ENCODE measurements at places on chromosomes 16 and 17.

- H3K27ac ChIP-seq: no peak overlapping the region
- peak; percentile 48 for DNase-seq
- peaks cover 8% of the 10 kb centered on the region for H3K4me1 ChIP-seq
Observed at GRCh38 chr17:45241328-45242028, 19.8 kb downstream of the FMNL1 start.

GRCh38 chr17:13538841-13539411 lies 62.8 kb downstream of the HS3ST3A1 start:
- no peaks in the 10 kb centered on the region for H3K4me1 ChIP-seq
- no peak overlapping the region for H3K4me3 ChIP-seq

GRCh38 chr16:20675488-20676267 lies 21.8 kb downstream of the ACSM1 start:
- no peaks in the 10 kb centered on the region for H3K36me3 ChIP-seq
- peak overlapping the region; percentile 54 for H3K4me3 ChIP-seq
- peaks cover 21% of the 10 kb centered on the region for H3K4me1 ChIP-seq
- no peaks in the 10 kb centered on the region for H3K27me3 ChIP-seq
- peak; percentile 84 for DNase-seq

DNA sequence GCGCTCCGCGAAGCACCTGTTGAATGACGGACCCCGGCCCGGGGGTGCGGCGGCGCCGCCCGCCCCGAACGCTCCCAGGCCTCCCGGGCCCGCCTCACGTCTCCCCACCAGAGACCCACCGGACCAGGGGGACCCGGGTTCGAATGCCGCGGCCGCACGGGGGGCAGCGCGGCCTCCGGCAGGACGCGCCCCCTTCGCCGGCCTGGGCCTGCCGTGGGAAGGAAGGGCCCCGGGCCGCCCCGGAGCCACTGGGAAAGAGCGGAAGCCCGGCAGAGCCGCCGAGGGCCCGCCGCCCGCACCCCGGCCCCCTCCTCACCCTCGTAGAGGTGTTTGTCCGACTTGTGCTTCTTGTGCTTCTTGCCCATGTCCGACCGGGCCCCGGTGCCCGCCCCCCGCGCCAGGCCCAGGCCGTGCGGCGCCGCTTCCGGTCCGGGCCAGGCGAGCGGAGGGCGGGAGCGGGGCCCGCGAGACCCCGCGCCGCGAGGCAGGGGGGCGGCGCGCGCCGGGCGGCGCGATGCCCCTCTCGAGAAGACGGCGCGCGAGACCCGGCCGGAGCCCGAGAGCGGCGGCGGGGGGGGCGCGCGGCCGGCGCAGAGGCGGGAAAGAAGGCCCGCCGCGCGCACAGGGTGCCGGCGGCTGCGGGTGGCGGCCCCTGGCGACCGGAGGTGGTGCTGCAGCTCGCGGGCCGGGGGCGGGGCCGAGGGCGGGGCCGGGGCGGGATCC lies at the start of gene BRD7:
BRD7 (minus strand) TSS at position 579 of the 723 bp plus-strand sequence; CDS start at position 365, 214 bp downstream.
- H3K27me3 ChIP-seq: no peaks in the 10 kb centered on the region
- H3K27ac ChIP-seq: peak within 1 kb of the TSS; percentile 82
- DNase-seq: peak; percentile 67
- no peaks in the 10 kb centered on the region for H3K36me3 ChIP-seq
- H3K4me3 ChIP-seq: peak within 1 kb of the TSS; percentile 94
- H3K4me1 ChIP-seq: peaks cover 15% of the 10 kb centered on the region

DNA sequence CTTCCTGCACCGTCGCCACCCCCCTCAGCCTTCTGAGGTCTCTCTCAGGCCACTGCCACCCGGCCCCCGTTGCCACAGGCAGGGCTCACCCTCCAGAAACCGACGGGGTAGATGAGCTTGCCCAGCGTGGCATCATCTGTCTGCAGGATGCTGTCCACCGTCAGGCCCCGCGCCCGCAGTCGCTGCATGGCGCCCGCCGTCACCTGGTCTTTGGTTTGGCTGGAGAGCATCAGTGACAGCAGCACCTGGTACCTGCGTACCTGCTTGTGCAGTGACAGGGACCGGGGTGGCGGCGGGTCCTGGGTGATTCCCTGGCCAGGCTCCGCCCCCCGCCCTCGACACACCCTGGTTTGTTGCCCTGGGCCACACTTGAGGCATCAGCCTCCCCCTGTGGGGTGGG lies 3.1 kb downstream of the NTHL1 start:
- no peaks in the 10 kb centered on the region for H3K27me3 ChIP-seq
- H3K36me3 ChIP-seq: no peaks in the 10 kb centered on the region
- no peak overlapping the region for H3K27ac ChIP-seq
- peaks cover 47% of the 10 kb centered on the region for H3K4me1 ChIP-seq

GRCh38 chr16:10088380-10088793 lies 93.8 kb downstream of the GRIN2A start:
- H3K27me3 ChIP-seq: no peaks in the 10 kb centered on the region
- H3K27ac ChIP-seq: no peak overlapping the region
- H3K4me3 ChIP-seq: no peak overlapping the region
- DNase-seq: peak; percentile 21

DNA sequence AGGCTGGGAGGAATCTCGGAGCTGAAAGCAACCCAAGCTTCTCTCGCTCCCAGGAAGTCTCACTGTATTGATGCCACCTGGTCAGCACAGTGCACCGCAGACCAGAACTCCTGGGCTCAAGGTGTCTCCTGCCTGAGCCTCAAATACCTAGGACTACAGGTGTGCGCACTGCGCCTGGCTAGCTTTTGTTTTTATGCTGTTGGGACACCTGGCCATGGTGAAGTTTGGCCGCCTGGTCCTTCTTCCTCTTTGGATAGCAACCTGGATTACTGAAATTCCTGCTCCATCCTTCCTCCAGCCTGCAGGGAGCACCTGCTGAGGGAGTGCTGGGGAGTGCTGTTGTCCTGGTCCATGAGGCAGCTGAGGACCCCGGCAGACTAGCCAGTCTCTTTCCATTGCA lies 56.6 kb downstream of the COTL1 start:
- H3K36me3 ChIP-seq: no peaks in the 10 kb centered on the region
- H3K4me1 ChIP-seq: no peaks in the 10 kb centered on the region
- H3K27me3 ChIP-seq: no peaks in the 10 kb centered on the region
- no peak for DNase-seq
- H3K27ac ChIP-seq: no peak overlapping the region
- H3K4me3 ChIP-seq: no peak overlapping the region

DNA sequence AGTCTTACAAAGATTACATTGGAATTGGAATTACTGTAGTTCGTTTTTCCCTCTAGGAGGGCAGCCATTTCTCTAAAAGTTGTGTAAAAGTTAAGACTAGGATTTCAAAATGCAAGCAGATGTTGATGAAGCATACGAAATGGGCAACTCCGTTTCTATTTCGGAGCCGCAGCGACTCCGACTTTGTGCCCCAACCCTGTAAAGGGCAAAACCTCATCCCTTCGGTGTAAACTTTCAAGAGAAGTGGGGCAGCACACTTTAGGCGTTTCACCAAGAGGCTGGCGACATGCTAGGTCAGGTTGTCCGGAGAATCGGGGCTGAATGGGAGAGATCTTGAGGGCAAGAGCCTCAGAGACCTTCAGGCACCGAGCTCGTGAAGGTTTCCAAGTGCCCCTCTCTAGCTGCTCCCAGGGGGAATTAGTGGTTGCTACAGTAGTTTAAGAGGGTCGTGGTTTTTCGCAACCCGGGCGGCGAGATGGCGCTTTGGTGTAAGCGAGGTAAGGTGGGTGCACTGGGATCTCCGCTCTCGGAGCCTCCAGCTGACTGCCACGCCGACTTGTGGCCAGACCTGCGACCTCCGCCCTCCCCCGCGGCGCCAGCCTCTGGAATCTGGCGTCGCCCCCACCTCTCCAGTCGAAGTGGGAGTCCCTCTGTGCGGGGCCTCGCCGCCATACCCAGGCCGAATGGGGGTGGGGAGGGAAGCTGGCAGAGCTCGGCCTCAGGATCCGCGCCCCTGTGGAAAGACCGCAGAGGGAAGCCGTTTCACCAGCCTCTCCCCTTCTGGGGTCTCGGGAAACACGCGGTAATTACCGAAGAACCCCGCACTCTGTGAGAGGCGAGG lies 1.0 kb upstream of the HEXIM2 start:
- no peaks in the 10 kb centered on the region for H3K36me3 ChIP-seq
- H3K4me1 ChIP-seq: peaks cover 42% of the 10 kb centered on the region
- H3K27ac ChIP-seq: peak overlapping the region; percentile 100
- no peaks in the 10 kb centered on the region for H3K27me3 ChIP-seq
- DNase-seq: peak; percentile 87

- H3K27ac ChIP-seq: no peak overlapping the region
- H3K27me3 ChIP-seq: no peaks in the 10 kb centered on the region
- H3K4me1 ChIP-seq: no peaks in the 10 kb centered on the region
- no peak overlapping the region for H3K4me3 ChIP-seq
- DNase-seq: no peak
- no peaks in the 10 kb centered on the region for H3K36me3 ChIP-seq
Observed at GRCh38 chr17:29980261-29980660, 38.8 kb downstream of the EFCAB5 start.

DNA sequence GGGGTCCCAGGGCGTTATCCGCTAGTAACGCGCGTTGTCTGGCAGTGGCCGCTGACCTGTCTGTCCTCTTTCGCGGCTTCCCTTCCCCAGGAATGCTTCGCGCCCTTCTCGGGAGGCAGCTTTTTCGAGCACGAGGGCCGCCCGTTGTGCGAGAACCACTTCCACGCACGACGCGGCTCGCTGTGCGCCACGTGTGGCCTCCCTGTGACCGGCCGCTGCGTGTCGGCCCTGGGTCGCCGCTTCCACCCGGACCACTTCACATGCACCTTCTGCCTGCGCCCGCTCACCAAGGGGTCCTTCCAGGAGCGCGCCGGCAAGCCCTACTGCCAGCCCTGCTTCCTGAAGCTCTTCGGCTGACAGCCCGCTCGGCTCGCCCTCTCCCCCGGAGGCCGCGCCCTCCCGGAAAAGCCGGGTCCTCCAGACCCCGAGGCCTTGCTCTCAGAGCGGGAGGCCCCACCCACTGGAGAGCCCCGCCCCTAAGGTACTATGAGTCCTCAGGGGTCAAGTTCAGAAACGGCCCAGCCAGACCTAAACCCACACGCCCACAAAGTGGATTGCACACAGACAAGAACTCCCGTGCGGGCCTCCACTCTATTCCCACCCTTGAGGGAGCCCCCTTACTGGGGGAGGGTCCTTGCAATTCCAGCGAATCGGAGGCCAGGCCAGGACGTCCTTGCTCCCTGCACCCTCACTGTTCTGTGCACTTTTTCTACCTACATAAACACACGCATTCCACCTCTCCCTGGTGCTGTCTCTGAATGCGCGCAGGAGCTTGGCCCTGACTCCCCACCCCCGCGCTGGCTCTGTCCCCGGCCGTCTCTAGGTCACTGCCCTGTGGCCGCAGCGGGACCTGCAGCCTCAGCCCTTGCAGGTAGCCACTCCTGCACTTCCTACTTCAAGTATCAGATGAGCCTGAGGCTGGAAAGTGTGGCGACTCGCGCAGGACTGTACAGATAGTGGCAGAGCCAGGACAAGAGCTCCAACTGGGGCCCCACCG lies 5.4 kb upstream of the SLC5A2 start:
- no peaks in the 10 kb centered on the region for H3K36me3 ChIP-seq
- H3K27me3 ChIP-seq: no peaks in the 10 kb centered on the region

- no peaks in the 10 kb centered on the region for H3K27me3 ChIP-seq
- no peak overlapping the region for H3K4me3 ChIP-seq
- no peak overlapping the region for H3K27ac ChIP-seq
- H3K36me3 ChIP-seq: no peaks in the 10 kb centered on the region
- no peaks in the 10 kb centered on the region for H3K4me1 ChIP-seq
Observed at GRCh38 chr17:48506246-48506645, 24.6 kb downstream of the HOXB1 start.

DNA sequence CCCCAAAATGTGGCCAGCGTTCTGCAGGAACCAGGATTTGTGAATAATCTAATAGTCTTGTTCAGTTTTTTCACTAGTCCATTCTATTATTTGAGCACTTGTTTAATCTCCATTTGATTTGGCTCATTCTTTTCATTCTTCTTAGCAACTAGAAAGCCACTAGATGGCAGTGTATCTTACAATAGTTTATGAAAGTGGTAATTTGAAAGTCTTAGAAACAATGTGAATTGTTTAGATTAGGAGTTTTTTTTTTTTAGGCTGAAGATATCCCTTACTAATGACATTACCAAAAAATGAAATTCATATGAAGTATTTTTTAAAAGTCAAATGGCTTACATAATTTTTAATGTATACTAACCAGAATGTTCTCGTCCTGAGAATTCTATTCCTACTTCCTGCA lies 6.7 kb downstream of the ERI2 start:
- H3K4me3 ChIP-seq: no peak overlapping the region
- no peaks in the 10 kb centered on the region for H3K4me1 ChIP-seq
- DNase-seq: no peak
- H3K36me3 ChIP-seq: no peaks in the 10 kb centered on the region
- H3K27ac ChIP-seq: no peak overlapping the region
- no peaks in the 10 kb centered on the region for H3K27me3 ChIP-seq

- peak overlapping the region; percentile 68 for H3K4me3 ChIP-seq
- peak overlapping the region; percentile 92 for H3K27ac ChIP-seq
- peak; percentile 50 for DNase-seq
- H3K4me1 ChIP-seq: no peaks in the 10 kb centered on the region
- no peaks in the 10 kb centered on the region for H3K27me3 ChIP-seq
Observed at GRCh38 chr16:79598348-79599181, 2.0 kb downstream of the MAF start.

DNA sequence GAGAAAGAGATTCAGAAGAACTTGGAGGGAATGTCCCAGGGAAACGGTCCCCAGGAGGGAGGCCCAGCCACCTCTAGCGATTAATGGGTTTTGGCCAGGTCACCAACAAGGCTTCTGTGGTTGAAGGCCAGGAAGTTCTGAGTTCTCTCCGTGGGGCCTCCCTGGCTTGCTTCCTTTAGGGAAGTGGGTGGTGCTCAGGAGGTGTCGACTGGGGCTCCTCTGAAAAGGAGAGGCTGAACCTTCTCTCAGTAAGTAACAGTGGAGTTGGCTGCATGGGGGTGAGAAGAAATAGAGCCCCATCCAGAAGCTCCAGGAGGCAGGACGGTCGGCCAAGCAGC lies 77.1 kb upstream of the GSE1 start:
- H3K36me3 ChIP-seq: no peaks in the 10 kb centered on the region
- H3K4me3 ChIP-seq: no peak overlapping the region
- DNase-seq: peak; percentile 58
- peak overlapping the region; percentile 19 for H3K27ac ChIP-seq
- peaks cover 18% of the 10 kb centered on the region for H3K4me1 ChIP-seq

- H3K4me1 ChIP-seq: no peaks in the 10 kb centered on the region
- no peaks in the 10 kb centered on the region for H3K27me3 ChIP-seq
- no peaks in the 10 kb centered on the region for H3K36me3 ChIP-seq
- DNase-seq: no peak
Observed at GRCh38 chr16:35146723-35147458, 1687.5 kb downstream of the TP53TG3F start.

DNA sequence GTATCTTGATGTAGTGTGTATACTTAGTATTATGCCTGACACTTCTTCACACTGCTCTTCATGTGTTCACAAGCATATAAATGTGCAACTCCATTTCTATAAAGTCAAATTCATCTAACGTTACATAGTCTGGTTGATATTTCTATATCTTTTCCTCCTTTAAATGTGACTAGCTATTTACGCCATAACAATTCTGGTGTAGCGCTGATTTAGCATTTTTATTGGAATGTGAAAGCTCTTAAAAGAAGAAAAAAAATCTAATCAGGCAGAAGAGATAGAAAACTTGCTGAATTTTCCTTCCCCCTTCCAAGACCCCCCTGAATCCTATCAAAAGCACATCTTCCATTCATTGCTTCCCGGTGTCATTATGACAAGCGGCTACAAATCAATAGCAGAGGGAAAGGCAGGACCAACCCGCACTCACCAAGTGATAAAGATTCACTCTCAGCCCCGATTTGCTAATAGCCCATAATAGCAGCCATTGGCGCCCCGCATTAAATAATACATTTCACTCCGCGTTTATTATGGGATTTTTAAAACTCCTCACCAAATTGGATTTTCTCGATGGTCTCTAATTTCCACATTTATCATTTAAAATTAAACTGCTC lies 299.5 kb upstream of the PMFBP1 start:
- no peak for DNase-seq
- no peaks in the 10 kb centered on the region for H3K27me3 ChIP-seq
- no peak overlapping the region for H3K4me3 ChIP-seq
- no peaks in the 10 kb centered on the region for H3K36me3 ChIP-seq
- no peak overlapping the region for H3K27ac ChIP-seq
